ENCODE measurements at places on chromosomes 7 and 10.
A peak's percentile ranks its signal among the peaks of the same experiment; 100 is the strongest.

GRCh38 chr10:125157505-125157904 is 2.9 kb downstream of the CTBP2 start:
- DNase-seq = no peak

- no peak for DNase-seq
Observed at GRCh38 chr7:81926-82756, 110.2 kb upstream of the FAM20C start.

DNA sequence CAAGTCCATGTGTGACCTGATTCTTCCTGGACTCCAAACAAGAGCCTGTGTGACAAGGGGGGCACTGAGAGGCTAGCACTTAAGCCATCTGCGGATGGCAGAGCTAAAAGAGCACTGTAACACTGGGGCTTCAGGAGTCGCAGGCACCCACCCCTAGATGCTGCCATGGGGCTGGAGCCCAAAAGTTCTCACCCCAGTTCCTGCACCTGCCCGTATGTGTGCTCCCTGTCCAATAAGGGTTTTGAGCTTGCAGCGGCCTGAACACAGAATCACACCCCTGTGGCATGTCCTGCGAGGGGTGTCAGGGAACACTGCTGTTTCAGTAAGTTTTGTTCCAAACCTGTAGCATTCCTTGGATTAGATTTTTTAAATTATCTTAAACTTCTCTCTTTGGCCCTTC is 53.2 kb upstream of the GPR37 start:
- DNase-seq = no peak

DNA sequence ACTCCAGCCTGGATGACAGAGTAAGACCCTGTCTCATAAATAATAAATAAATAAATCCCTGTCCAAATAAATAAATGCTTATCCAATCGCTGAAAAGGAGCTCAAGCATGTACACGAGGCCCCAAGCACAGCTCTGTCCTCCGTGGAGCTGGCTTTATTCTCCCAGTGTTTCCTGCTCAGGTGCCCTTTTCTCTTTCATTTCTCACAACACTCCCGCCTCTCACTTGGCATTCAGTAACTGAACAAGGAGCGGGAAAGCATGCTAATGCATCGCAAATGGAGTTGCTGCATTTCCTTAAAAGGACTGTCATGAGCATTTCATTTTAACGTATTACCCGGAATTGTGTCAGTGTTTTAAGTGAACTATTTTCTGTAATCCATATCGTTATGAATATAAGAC is 210.9 kb upstream of the C7orf33 start:
- no peak for DNase-seq

GRCh38 chr10:110918643-110919348 is at the start of gene BBIP1:
Gene BBIP1 (minus strand): TSS chr10:110919180. CDS start chr10:110918157, 1,023 bp downstream.
- no peak for DNase-seq

- DNase-seq = no peak
Observed at GRCh38 chr7:55030314-55030713, 11.5 kb downstream of the EGFR start.

DNA sequence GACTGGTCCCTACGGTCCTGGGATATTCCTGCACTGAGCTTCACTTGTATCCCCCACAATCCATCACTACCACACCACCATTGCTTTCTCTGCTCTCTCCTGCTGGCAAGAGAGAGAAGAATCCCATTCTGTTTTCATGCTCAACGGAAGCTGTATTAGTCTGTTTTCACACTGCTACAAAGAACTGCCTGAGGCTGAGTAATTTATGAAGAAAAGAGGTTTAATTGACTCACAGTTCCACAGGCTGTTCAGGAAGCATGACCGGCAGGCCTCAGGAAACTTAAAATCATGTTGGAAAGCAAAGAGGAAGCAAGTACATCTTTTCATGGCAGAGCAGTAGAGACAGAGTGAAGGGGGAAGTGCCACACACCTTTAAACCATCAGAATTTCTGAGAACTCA is 260.4 kb upstream of the LYZL1 start:
- DNase-seq = no peak

- DNase-seq = no peak
Observed at GRCh38 chr7:98531717-98532116, 85.4 kb upstream of the NPTX2 start.

- no peak for DNase-seq
Observed at GRCh38 chr7:139946533-139946932, 116.2 kb downstream of the PARP12 start.

- peak; percentile 39 for DNase-seq
Observed at GRCh38 chr10:78543749-78544362, 510.2 kb downstream of the RPS24 start.

DNA sequence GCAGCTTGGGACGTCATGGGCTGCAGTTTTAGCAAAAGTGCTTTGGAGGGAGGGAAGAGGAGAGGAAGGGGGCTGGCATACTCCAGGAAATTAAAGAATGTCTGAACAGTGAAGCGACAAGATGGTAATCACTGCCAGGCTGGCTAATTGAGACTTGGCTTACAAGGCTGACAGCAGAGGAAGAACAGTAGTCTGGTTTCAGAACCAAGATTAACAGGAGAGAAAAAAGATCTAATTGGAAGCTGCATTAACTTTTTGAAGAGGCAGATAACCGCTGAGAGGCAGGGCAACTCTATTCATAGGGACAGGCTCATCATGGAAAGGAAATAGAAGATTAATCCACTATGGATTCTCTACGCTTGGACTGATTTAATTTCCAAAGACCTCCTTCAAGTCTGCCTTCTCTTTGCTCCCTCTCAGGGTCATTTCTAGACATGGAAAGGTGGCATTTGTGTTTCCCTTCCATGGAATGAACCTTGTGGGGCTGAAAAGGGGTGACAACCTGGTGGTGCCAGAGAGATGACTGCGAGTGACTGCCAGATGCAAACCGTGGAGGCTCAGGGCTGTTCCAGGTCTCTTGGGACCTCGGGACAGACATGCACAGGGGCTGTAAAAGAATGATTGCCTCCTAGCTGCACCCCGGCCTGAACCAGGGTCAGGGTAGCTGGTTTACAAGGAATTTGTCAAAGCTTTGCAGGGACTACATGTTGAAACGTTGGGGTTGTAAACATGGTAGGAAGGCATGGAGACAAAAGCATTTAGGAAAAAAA is 210.2 kb upstream of the NPY start:
- DNase-seq = no peak

- no peak for DNase-seq
Observed at GRCh38 chr7:22601003-22601402, 101.0 kb upstream of the STEAP1B start.

DNA sequence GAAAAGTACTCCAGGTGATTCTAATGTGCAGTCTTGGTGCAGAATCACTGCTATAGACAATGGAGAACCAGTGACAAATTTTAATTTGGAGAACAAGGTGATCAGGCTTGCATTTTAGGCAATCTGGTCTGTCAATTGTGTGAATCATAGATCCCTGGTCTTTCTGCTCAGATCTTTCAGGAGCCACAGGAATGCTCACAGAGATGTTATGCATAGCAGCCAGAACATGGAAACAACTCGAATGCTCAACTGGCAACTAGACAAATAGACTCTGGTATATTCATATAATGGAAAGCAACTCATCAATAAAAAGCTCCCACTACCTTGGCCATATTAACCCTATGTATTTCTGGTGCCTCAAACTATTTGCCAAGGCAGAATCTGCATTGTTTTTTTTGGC is 209.1 kb downstream of the PHF14 start:
- DNase-seq = no peak

GRCh38 chr10:95467162-95467599 is 94.0 kb downstream of the SORBS1 start:
- no peak for DNase-seq

DNA sequence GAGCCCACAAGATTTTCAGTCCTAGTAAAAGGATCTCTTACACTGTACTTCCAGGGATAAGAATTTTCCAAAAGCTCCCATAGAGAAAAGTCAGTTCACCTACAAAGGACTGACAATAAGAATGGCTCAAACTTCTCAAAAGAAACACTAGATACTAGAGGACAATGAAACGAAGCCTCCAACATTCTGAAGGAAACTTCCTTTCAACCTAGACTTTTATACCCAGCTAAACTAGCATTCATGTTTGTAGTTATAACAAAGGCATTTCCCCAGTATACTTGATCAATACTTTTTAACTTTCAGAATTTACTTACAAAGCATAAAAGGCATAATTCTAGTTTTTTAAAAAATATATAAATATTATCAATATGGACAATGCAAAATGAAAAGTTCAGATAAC is 41.0 kb upstream of the DNAAF5 start:
- no peak for DNase-seq

DNA sequence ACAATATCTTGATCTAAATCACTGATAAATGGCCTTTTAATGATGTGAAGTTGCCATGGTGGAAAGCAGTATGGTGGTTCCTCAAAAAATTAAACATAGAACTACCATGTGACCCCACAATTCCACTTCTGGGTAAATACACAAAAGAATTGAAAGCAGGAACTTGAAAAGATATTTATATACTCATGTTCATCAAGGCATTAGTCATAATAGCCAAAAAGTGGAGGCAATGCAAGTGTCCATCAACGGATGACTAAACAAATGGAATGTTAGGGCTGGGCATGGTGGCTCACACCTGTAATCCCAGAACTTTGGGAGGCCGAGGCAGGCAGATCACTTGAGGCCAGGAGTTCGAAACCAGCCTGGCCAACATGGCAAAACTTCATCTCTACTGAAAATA is 2.0 kb upstream of the DNAJC12 start:
- DNase-seq = no peak

GRCh38 chr10:15255961-15256360 is 87.5 kb upstream of the NMT2 start:
- no peak for DNase-seq

GRCh38 chr7:25242678-25243077 is 14.4 kb upstream of the NPVF start:
- no peak for DNase-seq

DNA sequence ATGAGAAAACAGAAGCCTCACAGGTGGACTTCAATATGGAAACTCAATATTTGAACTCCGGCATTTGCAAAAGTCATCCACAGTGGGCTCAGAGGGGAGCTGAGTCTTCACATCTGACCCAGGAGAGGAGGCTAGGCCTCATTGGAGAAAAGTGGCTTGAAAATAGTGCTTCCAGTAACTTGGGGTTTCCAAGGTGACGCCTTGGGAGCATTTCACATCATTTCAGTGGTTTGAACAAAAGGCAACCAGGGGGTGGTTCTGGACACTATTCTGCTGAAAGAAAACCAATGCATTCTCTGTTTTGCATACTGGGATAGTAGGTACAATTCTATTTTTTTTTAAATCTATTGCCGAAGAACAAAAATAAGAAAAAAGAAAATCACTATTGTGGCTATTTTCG is 599.2 kb upstream of the POM121L12 start:
- no peak for DNase-seq

DNA sequence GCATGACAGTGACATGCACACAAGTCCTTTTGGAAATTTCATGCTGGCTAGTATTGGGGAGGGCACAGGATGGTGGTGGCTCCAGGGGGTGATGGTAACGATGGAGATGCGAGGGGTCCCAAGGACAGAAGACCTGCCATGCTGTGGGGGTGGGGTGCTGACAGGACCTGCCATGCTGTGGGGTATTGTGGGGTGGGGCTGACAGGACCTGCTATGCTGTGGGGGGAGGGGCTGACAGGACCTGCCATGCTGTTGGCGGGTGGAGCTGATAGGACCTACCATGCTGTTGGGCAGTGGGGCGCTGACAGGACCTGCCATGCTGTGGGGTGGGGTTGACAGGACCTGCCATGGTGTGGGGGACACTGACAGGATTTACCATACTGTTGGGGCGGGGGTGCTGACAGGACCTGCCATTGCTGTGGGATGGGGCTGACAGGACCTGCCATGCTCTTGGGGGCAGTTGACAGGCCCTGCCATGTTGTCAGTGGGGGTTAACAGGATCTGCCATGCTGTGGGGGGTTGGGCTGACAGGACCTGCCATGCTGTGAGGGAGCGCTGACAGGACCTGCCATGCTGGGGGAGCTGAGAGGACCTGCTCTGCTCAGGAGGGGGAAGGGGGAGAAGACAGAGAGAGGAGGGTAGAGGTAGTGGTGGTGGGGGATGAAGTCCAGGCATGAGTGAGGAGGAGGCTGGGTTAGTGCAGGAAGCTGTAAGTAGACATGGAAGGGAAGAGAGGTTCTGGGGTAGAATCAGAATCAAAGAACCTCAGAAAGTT is 36.2 kb upstream of the RET start:
- DNase-seq = no peak

- no peak for DNase-seq
Observed at GRCh38 chr10:43115881-43116595, 22.2 kb upstream of the CSGALNACT2 start.

DNA sequence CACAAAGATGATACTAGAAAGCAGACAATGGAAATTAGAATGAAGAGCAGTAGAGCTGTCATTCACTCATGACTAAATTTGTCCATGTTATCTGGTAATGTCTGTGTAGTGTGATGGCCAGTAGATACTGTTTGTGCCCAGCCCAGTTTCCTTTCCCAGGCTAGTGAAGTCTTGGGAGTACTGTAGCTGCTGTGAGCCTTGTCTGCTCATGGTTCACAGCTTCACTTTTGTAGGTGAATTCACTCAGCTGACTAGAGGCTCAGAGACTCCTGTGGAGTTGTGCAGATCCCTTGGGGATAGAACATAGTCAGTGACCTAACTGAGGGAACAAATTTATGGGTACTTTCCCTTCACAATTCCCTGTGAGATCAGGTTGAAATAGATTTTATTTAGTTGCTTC is 572.5 kb downstream of the ARL4A start:
- DNase-seq = no peak

GRCh38 chr10:36462194-36462593 is 663.2 kb upstream of the ANKRD30A start:
- no peak for DNase-seq

- DNase-seq = no peak
Observed at GRCh38 chr10:21978191-21978862, 25.2 kb downstream of the DNAJC1 start.

- no peak for DNase-seq
Observed at GRCh38 chr10:133460208-133460769, 6.5 kb downstream of the SCART1 start.

GRCh38 chr7:158443014-158443687 is 144.5 kb downstream of the PTPRN2 start:
- DNase-seq = no peak

DNA sequence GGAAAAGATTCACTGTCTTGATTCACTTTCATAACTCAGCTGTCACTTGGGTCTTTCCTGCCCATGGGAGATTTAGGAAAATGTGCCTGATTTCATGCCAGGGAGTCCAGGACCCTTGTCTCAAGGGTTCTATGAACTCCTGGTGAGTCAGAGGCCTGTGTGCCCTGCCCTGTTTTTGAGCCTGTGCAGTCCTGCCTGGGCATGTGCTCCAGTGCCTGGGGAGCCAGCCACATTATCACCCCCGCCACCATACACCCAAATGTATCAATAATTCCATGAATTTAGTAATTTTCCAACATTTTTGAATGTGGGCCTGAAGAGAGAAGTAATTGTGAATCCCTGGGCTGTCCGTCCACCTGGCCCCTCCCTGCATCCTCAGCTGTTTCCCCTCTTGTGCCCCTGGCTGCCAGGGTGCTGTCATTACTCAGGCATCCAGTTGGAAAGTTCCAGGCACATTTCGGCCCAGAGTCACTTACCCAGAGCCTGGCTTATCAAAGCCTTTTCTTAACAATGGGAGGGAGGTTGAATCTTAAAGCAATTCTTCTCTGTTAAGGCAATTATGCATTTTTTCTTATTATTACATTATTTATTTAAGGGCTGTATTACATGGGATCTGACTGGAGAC is 287.8 kb upstream of the CDC14C start:
- DNase-seq = no peak

GRCh38 chr7:84195295-84196060 is 889 bp upstream of the SEMA3A start:
- no peak for DNase-seq

- DNase-seq = no peak
Observed at GRCh38 chr10:89360157-89360556, 17.7 kb upstream of the IFIT1B start.
